ENCODE measurements at places on chromosomes 6 and 20. TPM values are rescaled to one million over a fixed set of nuclear protein-coding genes. Genes with fewer than 3 reads are reported as not detected.

Gene TBXT
- not detected for total RNA-seq

Gene OR12D3
- total RNA-seq, result not detected

Gene OOEP
- 0.41 TPM for total RNA-seq

Gene GGTLC1
- 0.32 TPM for total RNA-seq

Gene FAM83D
- 13.9 TPM for total RNA-seq

Gene PAK5
- total RNA-seq, result not detected

Gene MAP3K7
- 16.1 TPM for total RNA-seq

Gene TNXB
- total RNA-seq, result 20.1 TPM

Gene OTOR
- total RNA-seq, result not detected

GRCh38 chr20:60937585-60937984 is 314.5 kb upstream of the CDH4 start:
- no peak for DNase-seq

- no peak for DNase-seq
Observed at GRCh38 chr6:1145768-1146218, 166.1 kb upstream of the FOXQ1 start.

DNA sequence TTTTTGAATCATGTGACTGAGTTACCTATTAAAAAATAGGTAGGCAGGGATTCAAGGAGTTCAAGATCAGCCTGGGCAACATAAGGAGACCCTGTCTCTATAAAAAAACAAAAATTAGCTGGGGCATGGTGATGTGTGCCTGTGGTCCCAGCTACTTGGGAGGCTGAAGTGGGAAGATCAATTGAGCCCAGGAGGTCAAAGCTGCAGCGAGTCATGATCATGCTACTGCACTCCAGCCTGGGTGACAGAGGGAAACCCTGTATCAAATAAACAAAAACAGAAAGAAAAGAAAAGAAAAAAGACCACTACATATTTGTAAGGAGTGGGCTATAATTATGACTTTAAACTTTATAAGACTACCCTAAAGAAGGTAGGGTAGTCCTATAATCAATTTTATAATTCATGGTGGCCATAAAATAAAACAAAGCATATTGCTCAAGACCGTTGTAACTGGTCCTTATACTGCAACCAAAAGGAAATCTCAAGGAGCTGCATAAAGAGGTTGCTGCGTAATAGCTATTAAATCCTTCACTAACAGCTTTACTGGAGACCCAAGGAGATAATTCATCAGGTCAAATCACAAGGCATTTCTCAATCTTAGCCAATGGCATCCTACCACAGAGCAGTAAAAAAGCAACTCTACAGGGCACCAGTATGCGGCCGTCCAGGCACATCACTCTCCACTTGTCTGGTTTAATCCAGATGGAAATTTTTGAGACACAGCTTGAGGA is 13.5 kb downstream of the PIGU start:
- DNase-seq, result no peak

DNA sequence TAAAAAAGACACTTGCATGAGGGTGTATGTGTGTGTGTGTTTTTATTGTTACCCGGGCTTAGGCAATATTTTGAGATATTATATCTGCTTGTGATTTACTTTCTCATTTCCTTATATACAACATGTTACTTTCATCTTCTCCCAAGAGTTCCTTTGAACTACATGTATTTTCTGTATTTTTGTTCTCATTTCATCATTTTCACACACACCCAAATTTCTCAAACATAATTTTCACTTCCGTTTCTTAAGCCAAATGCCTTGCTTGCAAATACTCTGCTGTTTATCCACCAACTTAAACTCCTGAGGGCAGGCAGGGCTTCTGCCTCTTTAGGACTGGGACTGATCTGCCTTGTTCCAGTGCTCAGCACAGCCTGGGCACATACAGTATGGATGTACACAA is 69.3 kb upstream of the FYN start:
- no peak for DNase-seq

- DNase-seq, result peak; percentile 74
Observed at GRCh38 chr6:2970753-2971419, 481 bp downstream of the SERPINB6 start.

DNA sequence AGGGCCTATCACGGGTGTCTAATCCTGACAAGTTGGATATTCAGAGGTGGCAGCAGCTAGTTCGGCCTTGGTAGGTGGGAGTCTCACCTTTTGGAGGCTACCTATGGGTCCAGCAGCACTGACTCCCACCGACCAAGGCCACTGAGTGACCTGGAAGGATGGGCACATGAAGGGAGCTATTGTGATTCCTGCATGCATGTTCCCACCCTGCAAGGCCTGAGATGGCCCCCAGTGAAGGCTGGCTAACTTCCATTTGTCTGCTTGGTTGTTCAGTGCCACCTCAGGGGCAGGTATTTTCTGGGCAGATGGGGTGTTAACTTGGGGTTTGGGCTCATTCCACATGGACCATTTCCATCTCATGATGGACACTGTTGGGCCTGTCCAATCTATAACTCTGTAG is 18.4 kb upstream of the MICA start:
- DNase-seq, result no peak

GRCh38 chr6:52724042-52724405 is 39.3 kb downstream of the GSTA2 start:
- DNase-seq, result no peak

DNA sequence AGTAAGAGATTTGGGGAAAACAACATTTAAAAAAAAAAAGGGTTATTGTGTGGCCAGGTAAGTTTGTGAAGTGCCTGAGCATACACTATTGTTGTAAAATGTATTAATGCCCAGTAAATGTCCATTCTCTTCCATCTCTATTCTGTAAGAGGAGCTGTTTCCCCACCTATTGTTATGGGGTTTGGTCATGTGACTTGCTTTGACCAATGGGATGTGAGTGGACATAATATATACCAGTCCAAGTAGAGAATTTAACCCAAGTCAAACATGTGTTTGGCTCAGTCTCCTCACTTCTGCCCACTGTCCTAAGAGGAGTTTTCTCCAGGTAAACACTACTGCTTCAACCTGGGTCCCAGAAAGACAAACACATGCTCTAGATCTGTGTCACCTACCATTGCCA is 377.1 kb downstream of the FOXA2 start:
- no peak for DNase-seq

GRCh38 chr6:68071740-68072139 is 563.3 kb upstream of the ADGRB3 start:
- no peak for DNase-seq

DNA sequence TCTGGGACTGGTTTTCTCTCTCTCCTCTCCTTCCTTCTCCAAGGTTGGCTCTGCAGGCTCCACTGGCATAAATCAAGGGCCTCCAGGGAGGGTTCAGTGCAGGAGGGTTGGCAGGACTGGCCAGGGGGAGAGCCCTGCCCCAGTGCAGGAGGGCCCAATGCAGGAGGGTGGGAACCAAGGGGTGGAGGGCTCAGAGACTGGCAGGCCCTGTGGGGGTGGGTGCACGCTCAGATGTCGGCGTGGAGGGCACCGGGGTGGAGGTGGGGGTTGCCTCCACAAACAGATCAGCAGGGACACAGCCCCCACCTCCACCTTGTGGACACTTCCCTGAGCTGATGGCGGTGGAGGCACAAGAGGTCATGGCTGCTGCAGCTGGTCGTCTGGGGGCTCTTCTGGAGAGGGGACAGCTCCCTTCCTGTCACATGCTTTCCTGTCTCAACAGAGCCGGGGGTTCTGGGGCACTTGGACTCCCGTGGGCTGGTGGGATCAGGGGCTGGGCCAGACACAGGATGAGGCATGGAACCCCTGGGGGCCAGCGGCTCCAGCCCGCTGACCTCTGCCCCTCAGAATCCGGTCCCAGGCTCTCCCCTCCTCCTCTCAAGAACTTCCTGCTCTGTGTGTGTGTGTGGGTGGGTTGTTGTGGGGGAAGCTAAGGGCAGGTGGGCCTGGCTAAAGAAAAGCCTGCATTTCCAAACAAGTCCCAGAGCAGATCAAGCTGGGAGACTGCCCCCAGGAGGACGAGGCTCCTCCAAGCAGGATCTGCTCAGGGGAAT is 2.7 kb upstream of the ABHD16B start:
- no peak for DNase-seq

DNA sequence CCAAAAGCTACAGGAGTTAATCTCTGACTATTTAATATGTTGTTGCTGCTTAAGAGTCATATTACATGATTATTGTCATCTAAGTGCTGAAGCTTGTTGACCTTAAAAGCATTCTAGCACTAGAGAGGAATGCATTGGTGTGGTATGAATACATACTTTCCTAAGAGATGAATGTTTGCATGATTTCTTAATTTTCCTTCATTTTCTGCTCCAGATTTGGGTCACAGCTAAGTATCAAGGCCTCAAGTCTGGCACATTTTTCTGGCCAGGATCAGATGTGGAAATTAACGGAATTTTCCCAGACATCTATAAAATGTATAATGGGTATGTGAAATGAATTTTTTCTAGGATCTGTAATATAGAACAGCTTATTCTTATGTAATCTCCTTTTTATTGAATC is 53.6 kb downstream of the ENPP1 start:
- DNase-seq, result no peak

DNA sequence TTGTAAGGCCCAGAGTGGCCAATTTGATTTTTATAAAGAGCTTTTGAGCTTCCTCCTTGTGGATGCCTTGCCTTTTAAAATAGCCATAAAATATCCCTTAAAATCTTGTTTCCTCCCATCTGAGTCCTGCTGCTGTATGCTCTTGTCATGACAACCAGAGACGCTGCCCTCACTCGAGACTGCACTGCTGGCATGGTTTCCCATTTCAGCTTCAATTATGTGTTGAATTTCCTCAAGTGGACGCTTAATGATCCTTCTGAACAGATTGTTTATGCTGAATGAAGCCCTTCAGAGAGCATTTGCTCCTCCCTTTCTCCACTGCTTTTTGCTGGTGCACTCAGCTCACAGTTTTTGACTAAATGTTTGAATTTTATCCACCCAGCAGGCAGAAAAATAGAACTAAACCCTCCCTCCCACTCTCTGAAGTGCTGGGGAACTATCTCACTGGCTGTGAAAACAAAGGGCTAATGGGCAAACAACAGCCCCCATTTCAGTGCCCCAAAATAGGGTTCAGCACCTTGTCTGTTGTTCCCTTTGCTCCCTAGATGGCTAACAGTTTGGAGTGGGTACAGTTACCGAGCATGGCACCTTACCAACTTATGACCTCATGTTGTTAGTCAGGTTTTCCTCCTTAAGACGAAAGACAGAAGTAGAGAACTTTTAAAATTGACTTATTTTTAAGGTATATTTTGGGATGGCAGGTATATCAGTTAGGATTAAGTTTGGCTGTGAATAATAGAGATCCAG is 45.5 kb upstream of the RNF8 start:
- no peak for DNase-seq

DNA sequence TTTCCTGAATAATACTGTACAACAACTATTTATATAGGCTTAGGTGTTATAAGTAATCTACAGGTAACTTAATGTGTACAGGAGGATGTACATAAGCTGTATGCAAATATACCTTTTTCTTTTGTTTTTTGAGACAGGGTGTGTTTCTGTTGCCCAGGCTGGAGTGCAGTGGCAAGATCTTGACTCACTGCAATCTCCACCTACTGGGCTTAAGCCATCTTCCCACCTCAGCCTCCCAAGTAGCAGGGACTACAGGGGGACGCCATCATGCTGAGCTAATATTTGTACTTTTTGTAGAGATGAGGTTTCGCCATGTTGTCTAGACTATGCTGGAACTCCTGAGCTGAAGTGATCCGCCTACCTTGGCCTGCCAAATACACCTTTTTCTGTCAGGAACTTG is 191.7 kb upstream of the ZNF217 start:
- DNase-seq, result no peak

DNA sequence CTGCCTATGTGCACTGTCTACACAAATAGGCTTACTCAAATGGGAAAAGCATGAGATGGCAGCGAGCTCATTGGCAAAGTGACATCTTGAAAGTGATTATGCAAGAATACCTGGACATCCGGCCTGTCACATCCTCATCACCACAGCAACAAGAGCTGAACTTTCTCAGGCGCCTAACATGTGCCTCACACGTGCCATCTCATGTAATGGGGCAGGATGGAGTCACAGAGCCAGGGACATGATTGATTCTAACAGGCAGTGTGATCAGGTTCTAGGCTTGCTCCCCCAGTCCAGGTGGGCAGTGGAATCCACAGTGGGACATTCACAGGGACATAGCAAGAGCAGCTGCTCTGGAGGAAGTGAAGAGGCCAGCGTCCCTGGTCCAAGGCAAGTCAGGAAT is 192.3 kb upstream of the SSTR4 start:
- no peak for DNase-seq

- peak; percentile 74 for DNase-seq
Observed at GRCh38 chr20:46820682-46821081, 74.0 kb upstream of the EYA2 start.

DNA sequence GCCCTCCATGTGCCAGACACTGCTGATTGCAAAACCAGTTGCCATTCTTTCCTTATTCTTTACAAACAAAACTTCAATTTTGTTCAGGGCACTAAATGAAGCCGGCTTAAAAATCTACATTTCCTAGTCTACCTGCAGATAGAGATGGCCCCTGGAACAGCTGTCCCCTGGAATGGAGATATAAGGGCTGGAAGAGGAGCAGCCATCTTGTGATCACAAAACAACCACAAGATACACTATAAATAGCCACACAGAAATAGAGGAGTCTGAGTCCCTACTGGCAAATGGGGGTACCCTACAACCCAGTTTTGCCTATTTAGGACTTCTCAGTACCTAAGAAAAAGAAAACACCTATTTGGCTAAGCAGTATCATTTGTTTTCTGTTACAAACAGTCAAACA is 115.9 kb upstream of the BEND6 start:
- DNase-seq, result no peak

- DNase-seq, result no peak
Observed at GRCh38 chr6:53615633-53616449, 49.7 kb downstream of the KLHL31 start.

GRCh38 chr6:15320693-15321092 is 74.8 kb downstream of the JARID2 start:
- no peak for DNase-seq

GRCh38 chr6:168909288-168909687 is 344.4 kb downstream of the THBS2 start:
- DNase-seq, result no peak

- DNase-seq, result no peak
Observed at GRCh38 chr6:154526996-154527395, 16.5 kb upstream of the CNKSR3 start.

- DNase-seq, result no peak
Observed at GRCh38 chr6:46746696-46747095, at the start of gene ANKRD66. Gene ANKRD66 (plus strand): TSS chr6:46746933. CDS start chr6:46751949, 5,016 bp downstream.

DNA sequence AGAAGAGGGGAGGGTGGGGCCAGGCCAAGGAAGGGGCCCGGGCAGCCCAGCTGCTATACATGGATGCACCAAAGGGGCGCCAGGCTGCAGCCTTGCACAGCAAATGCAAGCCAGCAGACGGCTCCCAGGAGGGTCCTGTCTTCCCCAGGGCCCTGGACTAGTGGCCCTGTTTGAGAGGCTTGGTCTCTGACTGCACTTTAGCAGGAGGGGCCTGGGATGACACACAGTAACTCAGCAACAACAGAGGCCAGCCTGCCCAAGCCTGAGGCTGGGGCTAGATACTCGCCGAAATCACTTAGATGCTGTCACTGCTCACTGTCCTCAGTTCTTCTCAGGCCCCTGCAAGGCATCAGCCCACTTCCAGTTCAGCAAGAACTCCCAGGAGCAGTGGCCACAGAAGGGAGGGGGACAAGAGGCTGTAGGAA is 73.5 kb downstream of the TRAM2 start:
- DNase-seq, result no peak

- no peak for DNase-seq
Observed at GRCh38 chr20:1734269-1734858, 76.8 kb upstream of the SIRPG start.
